ENCODE measurements at places on chromosomes 1 and 21. TPM values are rescaled to one million over a fixed set of nuclear protein-coding genes. Genes with fewer than 3 reads are reported as not detected.

- DNase-seq, result no peak
These were observed 402 bp upstream of the OSBPL9 start for GRCh38 chr1:51616490-51616889.

DNA sequence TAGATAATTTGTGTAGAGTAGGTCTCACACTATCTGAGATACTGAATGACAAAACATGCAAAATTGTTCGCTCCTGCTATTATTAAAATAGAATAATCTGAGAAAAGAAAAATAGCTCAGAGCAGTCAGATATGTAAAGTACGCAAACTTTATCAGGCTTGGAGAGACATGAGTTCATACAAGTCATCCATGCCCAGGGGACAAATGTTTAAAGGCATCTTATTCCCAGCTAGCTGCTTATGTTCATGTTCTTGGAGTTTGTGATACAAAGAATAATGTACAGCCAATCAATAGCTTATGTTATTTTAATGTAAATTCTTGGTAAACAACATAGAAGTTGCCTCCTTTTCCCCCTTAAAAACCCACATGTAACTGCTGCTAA lies 69.4 kb upstream of the USP25 start:
- DNase-seq, result no peak

GRCh38 chr1:31142406-31142805 lies 76.9 kb upstream of the PUM1 start:
- DNase-seq, result no peak

STYXL2 gene
- total RNA-seq, result 0.94 TPM

NLRP3 gene
- total RNA-seq, result 5.0 TPM

GRCh38 chr1:25431955-25432719 lies 1.4 kb downstream of the MACO1 start:
- peak; percentile 72 for DNase-seq

DNA sequence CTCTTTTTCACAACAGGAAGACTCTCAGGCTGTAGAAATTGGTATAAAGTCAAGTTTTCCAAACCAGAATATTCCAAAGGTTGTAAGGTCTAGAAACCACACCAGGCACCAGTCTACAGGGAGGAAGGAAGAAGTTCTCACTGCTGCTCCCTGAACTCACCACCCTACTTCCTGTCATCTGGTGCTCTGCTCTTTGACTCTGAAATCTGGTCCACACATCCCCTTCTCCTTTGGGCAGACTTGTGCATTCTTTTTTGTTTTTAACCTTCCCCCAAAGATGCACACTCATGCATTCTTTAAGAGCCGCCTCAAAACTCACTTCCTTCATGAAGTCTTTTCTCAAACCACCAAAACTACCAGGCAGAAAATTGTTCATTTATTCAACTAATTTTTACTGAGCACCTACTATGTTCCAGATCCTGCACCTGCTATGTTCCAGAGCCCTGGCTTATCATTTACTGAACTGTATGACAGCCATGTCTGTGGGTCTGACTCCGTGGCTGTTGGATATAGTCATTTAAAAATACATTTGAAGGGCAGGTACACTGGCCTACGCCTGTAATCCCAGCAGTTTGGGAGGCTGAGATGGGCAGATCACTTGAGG lies 30.1 kb upstream of the EPS15 start:
- no peak for DNase-seq

- no peak for DNase-seq
These were observed 34.9 kb downstream of the FOXO6 start for GRCh38 chr1:41396084-41396483.

DNA sequence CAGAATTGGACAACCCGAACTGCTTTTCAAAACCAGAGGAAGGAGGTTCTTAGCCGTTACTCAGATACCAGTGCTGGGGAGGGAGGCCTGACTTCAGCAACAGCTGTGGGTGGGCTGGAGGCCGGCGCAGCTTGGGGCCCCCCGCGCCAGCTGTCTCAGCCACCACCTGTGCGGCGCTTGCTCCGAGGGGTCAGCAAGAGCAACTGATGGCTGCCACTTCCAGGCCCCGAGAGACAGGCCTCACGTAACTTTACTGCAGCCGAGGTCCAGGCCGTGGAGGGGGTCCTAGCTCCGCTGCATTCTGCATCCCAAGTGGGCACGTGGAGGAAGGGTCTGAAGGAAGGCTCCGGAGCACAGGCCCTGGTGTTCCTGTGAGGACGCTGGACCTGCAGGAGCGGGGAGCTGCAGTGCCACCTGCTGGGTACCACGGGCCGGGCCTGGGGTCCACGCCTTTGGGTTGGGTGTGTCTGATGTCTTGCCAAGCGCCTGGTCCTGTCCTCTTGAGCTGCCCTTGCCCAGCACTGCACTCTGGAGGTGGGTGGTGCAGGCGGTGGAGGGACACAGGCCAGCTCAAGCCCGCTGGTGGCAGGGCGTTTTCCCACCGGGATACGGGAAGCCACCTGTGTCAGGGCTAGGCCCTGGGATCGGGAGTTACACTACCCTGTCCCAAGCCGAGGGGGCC lies 9.8 kb downstream of the THAP3 start:
- DNase-seq, result no peak

TTC22 gene
- 1.2 TPM for total RNA-seq

- no peak for DNase-seq
These were observed 10.2 kb downstream of the SYT2 start for GRCh38 chr1:202700061-202700460.

DNALI1 gene
- 56.0 TPM for total RNA-seq

GRCh38 chr1:106975944-106976343 lies 80.5 kb upstream of the PRMT6 start:
- DNase-seq, result no peak

DNA sequence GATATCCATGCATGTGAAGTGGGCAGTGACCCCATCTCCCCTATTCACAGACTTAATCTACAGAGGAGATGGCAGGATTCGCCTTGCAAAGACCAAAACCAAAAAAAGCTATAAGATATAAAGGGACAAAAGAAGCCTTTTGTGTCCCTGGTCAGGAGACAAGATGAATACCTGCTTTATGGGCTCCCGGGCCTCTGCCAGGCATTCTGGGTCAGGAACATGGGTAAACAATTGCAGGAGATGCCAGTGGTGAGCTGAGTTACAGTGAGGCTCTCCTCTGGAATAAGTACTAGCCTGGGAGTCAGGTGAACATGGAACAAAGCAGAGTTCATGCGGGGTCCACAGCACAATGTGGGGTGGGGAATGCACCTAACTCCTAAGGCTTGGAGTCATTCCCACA lies 4.7 kb downstream of the SLC9A1 start:
- no peak for DNase-seq

DNA sequence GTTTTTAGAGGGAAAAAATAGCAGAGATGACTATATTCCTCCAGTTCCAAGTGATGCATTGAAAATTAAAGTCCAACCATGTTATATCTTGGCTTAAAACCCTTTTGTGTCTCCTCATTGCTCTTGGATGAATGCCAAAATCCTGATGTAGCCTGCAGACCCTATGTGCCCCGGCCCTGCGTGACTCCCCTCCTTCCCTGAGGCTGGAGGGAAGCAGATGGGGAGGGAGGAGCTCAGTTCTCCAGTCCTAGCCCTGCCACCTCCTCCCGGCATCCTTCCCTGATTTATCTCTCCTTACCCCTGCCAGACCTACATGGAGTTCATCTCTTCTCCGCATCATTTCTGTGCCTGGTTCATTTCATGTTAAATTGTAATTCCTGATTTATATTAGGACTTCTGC lies 397.4 kb downstream of the PTPRU start:
- peak; percentile 52 for DNase-seq

- no peak for DNase-seq
These were observed 10.0 kb downstream of the RAB4A start for GRCh38 chr1:229280921-229281320.

DNA sequence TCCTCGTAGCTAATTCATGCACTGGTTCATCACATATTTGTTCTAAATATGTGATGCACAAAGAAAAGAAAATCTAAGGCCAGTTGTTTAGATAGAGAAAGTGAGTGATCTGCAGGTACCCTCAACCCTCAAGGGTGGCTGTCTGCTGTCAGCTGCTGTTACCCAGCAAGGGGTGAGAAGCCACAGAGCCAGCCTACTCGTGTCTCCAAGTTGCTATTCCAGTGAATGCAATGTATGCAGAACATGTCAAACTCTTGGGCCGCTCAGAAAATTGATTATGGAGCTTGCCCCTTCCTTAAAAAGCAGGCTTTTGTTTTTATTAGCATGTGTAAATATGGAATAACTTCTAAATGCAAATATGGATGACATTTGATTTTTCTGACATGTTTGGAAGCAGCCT lies 336.3 kb upstream of the ST6GALNAC5 start:
- DNase-seq, result no peak

LAMC2 gene
- total RNA-seq, result 0.99 TPM

GRCh38 chr1:159339536-159339935 lies 37.4 kb downstream of the FCER1A start:
- DNase-seq, result no peak

KRTAP19-3 gene
- total RNA-seq, result not detected

DNA sequence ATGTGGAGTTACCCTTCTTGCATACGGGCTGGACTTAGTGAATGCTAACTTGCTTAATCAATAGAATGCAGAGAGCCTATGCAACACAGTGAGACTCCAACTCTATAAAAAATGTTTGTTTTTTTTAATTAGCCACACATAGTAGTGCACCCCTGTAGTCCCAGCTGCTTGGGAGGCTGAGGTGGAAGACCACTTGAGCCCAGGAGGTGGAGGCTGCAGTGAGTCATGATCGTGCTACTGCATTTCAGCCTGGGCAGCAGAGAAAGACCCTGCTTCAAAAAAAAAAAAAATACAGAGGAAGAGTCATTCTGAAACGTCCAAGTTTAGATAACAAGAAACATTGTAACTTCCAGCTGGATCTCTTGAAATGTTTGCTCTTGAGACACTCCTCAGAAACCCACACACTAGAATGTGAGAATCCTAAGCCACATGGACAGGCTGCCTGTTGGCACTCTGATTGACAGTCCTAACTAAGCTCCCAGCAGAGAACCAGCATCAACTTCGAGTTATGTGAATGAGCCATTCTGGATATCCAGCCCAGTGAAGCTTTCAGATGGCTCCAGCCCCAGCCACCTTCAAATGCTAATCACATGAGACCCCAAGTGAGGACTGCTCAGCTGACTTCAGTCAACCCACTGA lies 20.0 kb upstream of the CAP1 start:
- no peak for DNase-seq

IL19 gene
- total RNA-seq, result not detected

FAAP20 gene
- total RNA-seq, result 15.5 TPM

- no peak for DNase-seq
These were observed 547 bp downstream of the PDPN start for GRCh38 chr1:13583966-13584791.

HAX1 gene
- 123 TPM for total RNA-seq

DNA sequence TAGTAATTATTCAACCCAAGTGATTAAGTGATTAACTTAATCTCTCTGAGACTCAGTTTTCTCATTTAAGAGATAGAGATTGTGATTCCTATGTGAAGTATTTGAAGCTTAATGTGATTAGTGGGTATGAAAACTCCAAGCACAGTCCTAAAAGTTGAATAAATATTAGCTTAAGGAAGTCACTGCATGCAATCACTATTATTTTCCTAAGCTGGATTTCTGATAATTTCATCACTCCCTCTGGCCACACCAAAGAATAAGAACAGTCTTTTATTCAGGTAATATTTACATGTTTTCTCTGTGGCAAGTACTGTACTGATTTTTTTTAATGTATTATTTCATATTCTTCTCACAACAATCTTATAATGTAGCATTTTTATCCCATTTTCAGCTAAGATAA lies 31.1 kb downstream of the CD55 start:
- DNase-seq, result no peak

DNA sequence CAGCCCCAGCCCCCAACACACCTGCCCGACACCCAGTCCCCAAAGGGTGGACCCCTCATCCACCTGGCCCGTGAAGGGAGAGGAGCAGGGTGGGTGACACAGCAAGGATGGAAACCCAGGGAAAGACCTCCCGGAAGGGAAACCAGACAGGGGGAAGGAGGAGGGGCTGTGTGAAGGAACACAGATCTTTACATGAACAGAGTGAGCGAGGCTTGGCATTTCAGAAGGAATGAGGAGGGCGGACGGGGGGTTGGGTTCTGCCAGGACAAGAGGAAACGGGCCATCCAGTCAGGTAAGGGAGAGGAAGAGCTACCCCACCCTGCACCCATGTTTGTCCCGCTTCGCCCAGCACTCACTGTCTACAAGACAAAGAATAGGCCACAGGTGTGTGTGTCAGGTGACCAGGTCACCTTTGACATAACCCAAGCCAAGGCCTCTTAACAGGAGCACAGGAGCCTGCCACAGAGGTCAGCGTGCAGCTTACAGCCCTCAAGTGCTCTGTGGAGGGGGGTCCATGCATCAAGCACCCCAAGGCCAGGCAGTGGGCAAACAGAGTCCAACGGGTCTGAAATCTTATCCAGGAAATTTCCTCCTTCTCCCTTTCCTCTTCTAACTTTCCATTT lies 18.0 kb upstream of the PRDM15 start:
- DNase-seq, result no peak

DNA sequence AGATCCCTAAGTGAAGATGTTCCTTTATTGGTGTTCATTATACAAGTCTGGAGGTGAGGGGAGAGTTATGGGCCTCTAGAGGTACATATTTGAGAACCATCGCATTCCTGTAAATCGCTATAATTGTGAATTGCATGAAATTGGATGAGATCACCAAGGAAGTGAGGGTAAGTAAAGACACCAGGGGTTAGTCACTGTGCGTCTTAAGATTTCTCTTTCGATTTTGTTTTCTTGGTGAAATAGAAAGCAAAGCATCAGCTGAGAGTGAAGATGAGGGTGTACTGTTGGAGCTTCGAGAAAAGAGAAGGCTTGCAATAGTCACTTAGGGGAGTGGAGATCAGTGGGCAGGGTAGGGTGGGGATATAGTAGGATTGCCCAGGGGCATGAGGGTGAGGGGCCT lies 82.1 kb downstream of the RAVER2 start:
- no peak for DNase-seq

GRCh38 chr1:103074224-103074623 lies 34.1 kb downstream of the COL11A1 start:
- DNase-seq, result no peak

DNA sequence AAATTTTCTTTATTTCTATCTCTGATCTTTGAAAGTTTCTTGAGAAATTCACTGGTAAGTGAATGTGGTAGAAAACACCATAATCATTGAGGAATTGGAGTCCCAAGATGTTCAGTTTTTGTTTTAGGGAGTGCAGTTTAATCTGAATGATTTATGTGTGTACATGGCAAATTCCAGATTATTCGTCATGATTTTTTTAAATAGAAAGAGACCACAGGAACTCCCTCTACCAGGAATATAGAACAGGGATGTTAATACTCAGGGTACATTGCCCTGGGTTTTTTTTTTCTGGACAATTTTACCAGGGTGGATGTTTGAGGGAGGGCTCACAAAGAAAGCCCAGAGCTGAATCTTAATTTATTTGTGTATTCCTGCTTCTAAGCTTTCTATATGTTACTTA lies 109.0 kb downstream of the VPS13D start:
- no peak for DNase-seq

SLC44A5 gene
- total RNA-seq, result 37.7 TPM

All from spinal cord (tissue), 10 donors.